ENCODE measurements at places on chromosomes 16 and 17.

GRCh38 chr17:3535253-3535995 is 22.2 kb downstream of the TRPV3 start:
- DNase-seq, result peak; percentile 75

DNA sequence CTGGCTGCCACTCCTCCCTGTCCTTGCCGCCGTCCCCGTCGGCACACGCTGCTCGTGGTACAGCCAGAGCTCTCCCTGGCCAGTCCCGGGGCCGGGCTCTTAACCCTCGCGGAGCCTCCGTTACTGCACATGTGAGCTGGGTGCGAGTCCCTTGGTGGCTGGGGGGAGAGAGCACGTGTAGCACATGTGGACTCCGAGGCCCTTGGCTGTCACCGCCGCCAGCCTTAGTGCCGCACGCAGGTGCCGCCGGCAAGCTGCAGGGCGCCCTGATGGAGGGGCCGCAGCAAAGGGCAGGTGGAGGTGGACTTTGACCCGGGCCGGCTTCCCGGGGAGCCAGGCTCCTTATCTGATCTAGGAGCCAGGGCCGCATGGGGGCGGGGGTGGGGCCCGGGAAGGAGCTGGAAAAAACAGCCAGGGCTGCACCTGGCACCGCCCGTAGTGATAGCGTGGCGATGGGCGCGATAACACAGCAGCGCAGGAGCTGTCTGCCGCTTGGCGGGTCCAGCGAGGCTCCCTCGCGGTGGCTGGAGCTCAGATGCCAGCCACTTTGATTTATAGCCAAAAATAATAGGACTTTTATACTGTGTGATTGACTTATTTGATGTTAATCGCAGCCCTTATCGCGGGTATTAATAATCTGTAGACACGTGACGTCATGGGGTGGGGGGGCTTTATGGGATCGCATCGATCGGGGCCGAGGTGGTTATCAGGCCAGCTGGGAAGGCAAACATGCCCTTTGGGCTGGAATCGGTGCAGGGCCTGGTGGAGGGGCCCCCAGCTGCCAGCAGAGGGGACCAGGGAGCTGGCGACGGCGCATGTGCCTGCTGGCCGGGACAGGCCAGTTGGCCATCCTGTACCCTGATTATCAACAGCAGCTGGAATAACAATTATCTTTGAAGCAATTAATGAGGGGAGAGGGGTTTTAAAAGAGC is 35.1 kb downstream of the ZFPM1 start:
- no peak for DNase-seq

DNA sequence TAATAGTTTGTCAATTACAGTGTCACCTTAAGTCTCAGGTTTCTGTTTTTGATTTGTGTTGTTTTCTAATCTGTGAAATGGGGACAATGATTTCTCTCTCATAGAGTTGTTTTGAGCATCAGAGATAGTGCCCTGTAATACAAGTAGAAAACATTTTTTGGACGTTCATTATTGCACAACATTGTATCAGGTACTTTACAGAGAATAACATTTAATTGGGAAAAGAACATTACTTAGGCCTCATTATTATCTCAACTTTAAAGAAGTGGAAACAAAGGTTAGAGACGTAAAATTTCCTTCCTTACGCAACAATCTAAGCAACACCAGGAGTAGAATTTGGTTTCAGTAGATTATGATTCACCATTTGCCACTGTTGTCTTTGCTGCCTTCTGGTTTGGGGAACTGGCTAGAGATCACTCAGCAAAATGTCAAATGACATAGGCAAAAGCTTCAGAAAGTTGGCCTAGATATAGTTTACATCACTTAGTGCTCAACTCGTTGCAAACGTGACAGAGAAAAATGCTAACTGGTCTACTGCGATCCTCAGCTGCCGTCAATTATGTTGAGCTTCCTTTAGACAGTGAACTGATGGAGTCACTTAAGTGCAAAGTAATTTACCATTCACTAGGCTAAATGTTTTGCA is 1026.8 kb downstream of the CDH11 start:
- DNase-seq, result no peak

DNA sequence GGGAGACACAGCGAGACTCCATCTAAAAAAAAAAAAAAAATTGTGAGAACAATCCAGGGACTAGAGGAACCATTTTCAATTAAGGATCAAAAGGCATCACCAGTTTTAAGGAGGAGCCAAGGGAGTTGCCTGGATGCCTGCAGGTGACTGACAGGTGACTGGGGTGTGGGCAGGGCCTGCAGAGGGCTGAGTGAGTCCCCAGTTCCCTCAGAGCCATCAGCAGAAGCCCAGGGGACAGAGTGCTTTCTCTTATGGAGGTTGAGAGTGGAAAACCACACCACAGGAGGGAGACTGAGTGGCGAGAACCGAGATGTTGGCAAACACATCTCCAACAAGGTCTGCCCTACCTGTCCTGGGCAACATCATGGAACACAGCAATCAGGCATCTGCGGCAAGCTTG is 27.1 kb upstream of the CREBBP start:
- no peak for DNase-seq

DNA sequence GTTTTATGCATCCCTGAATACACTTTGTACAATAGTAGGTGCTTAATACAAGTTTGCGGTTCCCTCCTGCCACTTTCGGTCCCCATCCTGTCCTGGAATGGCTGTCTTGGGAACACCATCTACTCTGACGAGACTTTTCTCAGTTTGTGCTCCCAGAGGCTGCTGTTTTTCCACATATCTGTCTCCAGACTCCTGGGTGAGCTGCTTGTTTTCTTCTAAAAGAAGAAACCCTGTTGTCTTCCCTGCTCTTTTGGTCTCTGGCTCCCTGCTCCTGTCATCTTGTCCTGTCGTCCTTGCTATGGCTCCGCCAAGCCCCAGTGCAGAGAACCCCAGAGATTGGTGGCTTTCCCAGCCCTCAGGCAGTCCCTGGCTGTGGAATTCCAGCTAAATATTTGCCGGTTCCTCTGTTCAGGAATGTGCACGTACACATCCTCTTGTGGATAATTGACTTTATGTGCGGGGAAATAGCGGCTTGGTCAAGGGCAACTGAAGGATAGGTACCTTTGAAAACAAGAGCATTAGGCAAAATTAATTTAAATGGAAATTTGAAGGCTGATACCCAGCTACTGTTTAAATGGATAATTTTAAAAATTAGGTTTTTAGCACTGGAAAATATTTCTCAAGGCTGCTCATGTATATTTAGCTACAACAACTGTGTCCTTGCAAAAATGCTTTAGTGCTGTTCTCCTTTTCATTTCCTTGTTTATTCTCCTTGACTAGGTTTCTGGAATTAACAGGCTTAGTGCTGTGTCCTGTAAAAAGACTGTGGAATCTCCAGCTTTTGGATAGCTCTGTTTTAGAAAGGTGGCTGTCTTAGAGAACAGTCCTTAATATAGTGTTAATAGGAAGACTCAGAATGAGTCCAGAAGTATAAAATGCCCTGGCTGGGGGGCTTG is 50.2 kb upstream of the SLC12A3 start:
- DNase-seq, result no peak

GRCh38 chr16:64136314-64136713 is 985.5 kb downstream of the CDH11 start:
- DNase-seq, result no peak

DNA sequence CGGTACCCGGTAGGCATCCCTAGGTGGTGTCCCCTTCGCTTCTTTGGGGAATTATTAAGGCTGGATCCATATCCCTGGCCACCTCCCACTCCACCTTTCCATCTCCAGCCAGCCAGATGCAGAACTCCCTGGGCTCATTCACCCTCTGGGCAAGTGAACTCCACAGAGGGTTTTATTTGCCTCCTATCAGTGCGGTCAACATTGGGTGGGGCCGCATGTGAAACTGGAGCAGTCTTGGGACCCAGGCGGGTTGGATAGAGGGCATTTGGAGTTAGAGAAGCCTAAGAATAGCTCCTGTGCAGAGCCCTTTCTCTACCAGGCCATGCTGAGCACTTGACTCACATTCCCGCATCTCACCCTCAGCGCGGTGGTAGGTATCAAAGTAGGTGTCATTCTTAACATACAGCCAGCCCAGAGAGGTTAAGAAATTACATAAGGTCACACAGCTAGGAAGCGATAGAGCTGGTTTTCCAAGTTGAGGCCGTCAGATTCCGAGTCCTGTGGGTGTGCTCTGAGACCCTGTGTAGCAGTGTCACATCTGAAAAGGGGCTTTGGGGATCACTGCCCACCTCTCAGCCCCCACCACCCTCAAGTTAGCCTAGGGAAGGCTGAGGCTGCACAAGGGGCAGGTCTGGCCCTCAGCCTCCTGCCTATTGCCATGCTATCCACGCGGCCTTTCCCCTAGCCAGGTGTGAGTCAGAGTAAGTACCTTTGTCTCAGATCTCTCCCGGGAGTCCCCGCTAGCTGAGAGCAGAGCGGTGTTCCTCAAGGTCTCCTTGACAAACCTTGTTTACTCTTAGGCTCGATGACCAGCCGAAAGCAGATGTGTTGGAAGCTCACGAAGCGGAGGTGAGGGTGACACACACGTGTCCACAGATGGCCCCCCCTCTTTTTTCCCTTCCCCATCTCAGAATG is 26.9 kb upstream of the LGALS9 start:
- DNase-seq, result no peak

GRCh38 chr17:82802075-82802780 is 37.6 kb downstream of the ZNF750 start:
- no peak for DNase-seq

GRCh38 chr17:19646788-19647696 is 1.5 kb upstream of the ALDH3A2 start:
- DNase-seq, result no peak

- no peak for DNase-seq
Observed at GRCh38 chr17:81398832-81399411, 3.7 kb downstream of the BAHCC1 start.

GRCh38 chr17:28347261-28347891 is 10.0 kb downstream of the POLDIP2 start:
- no peak for DNase-seq

GRCh38 chr17:16135461-16135860 is 79.9 kb downstream of the NCOR1 start:
- no peak for DNase-seq

Data from activated naive CD8-positive, alpha-beta T cell treated with anti-CD3 and anti-CD28 coated beads for 36 hours (primary cell).